ENCODE measurements at places on chromosomes 13 and 19. TPM values are rescaled to one million over a fixed set of nuclear protein-coding genes. Genes with fewer than 3 reads are reported as not detected.

GRCh38 chr19:34431681-34432402, 3.7 kb downstream of the UBA2 start:
- peaks cover 35% of the 10 kb centered on the region for H3K4me1 ChIP-seq
- DNase-seq = no peak
- no peak overlapping the region for H3K27ac ChIP-seq
- H3K4me3 ChIP-seq = no peak overlapping the region

DNA sequence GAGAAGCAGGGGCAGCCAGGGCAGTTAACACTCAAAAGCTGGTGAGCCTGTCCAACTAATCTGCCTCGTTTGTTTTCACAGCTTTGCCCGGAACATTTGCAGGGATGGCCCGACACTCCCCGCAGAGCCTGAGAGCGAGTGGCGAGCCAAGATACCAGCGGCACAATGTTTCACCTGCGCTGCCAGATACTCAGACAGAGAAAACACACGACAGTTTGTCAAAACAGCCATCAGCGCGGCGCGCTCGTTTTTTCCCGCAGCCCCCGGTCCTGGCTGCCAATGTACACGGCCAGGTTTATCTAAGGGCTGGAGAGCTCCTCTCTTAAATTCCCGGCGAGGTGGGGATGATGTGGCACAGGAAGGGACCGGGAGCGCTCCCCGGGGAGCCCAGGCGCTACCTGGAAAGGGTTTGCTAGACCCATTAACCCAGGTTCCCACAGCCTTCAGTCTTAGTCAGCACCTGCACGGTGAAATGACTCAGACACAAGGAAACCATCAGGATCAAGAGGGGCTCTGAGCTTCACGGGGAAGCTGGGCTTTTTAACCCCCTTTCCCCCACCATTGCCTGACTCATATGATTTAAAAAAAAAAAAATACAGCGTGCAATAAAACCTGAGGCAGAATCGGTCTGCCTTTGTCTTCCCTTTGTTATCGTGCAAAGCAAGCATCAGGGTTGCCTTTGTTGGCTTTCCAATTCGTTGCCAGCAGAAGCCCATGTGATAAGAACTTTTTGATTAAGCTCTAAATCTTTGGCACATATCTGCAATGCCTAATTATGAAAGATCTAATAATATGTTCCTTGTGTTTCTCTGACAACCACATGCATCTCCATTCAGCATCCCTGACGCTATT, 186.2 kb downstream of the EFNB2 start:
- H3K27me3 ChIP-seq = peaks cover 22% of the 10 kb centered on the region
- H3K36me3 ChIP-seq = no peaks in the 10 kb centered on the region
- H3K27ac ChIP-seq = no peak overlapping the region
- H3K4me3 ChIP-seq = no peak overlapping the region
- no peak for DNase-seq

DNA sequence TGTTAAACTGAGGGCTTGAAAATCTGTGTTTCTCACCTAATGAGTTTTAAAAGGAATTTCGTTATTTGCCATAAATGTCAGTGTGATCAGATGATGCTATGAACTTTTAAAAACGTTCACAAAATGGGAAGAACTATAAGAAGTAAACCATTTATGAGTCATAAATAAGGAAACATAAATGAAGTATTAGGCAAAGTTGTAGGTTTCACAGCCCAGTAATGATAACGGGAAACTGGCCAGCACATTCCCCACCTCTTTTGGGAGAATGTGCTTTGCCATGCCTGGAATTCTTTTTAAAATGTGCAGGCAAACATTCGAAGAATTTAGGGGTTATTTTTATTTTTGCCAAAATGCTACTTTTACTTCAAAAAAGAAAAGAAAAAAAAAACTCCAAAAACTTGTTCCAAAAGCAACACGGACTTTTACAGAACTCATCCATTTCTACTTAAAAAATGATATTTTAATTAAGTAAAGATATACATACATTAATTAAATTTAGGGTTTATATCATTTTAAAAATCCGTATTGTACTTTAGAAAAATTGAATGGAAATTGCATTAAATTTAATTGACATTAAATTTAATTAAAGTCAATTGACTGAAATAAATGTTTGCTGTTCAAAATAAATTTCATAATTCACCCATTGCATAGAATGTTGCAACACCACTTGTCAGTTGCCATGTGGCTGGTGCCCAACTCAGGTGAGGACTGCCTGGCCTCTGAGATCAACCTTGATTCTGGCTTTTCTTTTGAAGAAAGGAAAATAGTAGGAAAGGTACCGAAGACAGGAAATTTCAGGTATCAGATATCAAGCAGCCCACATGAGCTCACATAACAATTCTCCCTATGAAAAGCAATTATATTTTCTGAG, 1198.5 kb downstream of the EFNB2 start:
- H3K27ac ChIP-seq = no peak overlapping the region

DNA sequence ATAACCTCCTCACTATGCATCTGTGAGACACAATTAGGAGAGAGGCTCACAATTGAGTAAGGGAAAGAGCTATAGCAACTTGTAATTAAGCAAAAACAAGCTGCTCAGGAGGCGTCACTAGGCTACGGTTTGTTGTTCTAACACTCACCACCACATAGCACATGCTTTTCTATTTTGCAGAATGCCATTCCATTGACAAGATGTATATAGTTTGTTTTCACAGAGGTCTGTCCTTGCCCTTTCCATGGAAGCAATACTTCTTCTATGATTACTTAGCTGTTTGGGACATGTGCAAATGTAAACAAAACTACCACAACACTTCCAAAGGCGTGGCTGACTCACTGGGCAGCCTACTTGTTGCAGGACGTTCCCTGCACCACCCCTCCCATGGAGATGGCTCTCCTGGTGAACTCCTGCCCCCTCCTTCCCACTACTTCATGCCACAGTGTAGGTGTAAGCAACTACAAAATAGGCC, 33.9 kb upstream of the FAM216B start:
- H3K27me3 ChIP-seq = peaks cover 21% of the 10 kb centered on the region
- H3K36me3 ChIP-seq = no peaks in the 10 kb centered on the region
- no peak overlapping the region for H3K4me3 ChIP-seq

DNA sequence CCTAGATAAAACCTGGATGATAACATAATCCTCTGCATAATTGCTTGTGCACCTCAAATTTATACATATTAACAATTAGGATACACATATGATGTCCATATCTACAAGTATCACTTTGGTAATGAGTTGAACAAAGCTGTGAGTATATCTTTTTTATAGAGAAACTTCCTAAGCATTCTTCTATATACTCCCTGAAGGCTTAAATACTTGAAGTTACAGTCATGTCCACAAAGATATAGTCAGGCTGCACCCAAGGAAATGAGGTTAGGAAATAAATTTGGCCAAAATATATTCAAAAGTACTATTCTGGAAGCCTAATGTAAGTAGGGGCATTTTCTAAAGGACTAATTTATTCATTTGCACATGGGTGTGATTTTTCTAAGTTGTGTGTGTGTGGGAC, 761.5 kb downstream of the PCDH9 start:
- no peak overlapping the region for H3K27ac ChIP-seq
- H3K36me3 ChIP-seq = no peaks in the 10 kb centered on the region
- H3K4me1 ChIP-seq = no peaks in the 10 kb centered on the region
- no peak for DNase-seq

- no peaks in the 10 kb centered on the region for H3K4me1 ChIP-seq
- no peaks in the 10 kb centered on the region for H3K27me3 ChIP-seq
- no peaks in the 10 kb centered on the region for H3K36me3 ChIP-seq
- no peak for DNase-seq
- no peak overlapping the region for H3K4me3 ChIP-seq
- no peak overlapping the region for H3K27ac ChIP-seq
Measured at GRCh38 chr19:23596872-23597271, 90.1 kb downstream of the ZNF675 start.

Gene APC2
- not detected for total RNA-seq

GRCh38 chr19:31908496-31909225, 436.7 kb upstream of the ZNF507 start:
- no peak for DNase-seq
- no peak overlapping the region for H3K4me3 ChIP-seq
- no peaks in the 10 kb centered on the region for H3K27me3 ChIP-seq
- H3K36me3 ChIP-seq = no peaks in the 10 kb centered on the region
- no peak overlapping the region for H3K27ac ChIP-seq

- peaks cover 27% of the 10 kb centered on the region for H3K4me1 ChIP-seq
- no peak overlapping the region for H3K27ac ChIP-seq
- peak; percentile 50 for DNase-seq
- peaks cover 28% of the 10 kb centered on the region for H3K27me3 ChIP-seq
Measured at GRCh38 chr13:73223372-73223781, 164.6 kb downstream of the KLF5 start.

DNA sequence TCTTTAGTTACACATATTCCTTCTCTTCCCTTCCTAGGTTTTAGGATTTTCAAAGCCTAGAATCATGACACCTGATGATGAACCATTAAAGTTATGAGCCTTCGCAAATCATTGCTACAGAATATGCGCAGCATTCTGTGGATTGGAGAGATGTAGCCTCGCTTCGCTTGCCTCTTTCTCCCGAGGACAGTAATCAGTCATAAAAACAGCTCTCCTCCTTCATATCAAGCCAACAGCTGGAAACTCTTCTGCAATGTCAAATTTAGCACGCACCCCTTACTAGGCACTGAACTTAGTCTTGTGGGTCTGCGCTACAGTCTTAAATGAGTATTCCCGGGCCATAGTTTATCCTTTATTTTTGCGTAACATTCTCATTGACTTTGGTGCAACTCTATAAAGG, 79.6 kb downstream of the DACH1 start:
- no peak overlapping the region for H3K27ac ChIP-seq
- H3K4me1 ChIP-seq = no peaks in the 10 kb centered on the region
- DNase-seq = no peak
- no peaks in the 10 kb centered on the region for H3K27me3 ChIP-seq
- no peaks in the 10 kb centered on the region for H3K36me3 ChIP-seq

DNA sequence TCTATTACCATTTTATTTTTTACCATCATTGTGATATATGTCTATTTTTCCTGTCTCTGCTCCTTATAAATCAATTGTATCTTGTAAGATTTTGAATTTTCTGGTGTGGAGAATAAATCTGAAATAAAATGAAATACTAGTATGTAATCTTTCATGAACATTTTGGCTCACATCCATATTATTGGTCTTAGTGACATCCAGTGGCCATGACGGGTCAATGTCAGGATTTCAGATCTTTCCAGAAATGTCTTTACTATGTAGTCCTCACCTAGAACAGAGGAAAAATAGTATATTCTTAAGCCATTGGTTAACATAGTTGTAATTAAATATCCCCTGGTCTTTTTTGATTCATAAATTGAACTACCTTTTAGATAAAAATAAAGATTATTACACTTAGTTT, 109.8 kb upstream of the GPC6 start:
- H3K36me3 ChIP-seq = no peaks in the 10 kb centered on the region
- no peaks in the 10 kb centered on the region for H3K4me1 ChIP-seq
